Activated T-helper 1 cell treated with anti-CD3 and anti-CD28 coated beads, Interleukin-12 subunit alpha, Interleukin-12 subunit beta, Interleukin-2, Interleukin-4 antibody, amounts not matched to agents 30 ng/mL and 10 ng/mL and 1 ng/mL, durations not matched to agents 14 hours and 24 hours and 36 hours (primary cell): ENCODE measurements at places on chromosomes 7 and 10.

DNA sequence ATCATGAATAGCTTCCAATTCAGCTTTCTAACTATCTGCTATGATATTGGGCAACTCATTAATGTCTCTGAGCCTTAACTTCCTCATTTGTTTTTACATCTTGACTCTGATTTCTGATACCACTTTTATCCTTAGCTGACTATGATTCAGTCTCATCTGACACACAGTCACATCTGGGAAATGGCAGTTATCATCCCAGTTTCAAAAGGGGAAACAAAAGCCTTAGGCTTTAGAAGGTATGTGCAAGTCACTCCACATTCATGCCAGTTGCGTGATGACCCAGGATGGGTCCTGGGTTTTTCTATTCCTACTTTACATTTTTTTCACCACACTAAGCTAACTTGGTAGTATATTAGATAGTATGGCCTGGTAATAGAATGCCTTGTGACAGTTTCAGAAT lies 12.7 kb downstream of the SCIN start:
- DNase-seq, result no peak

- no peak for DNase-seq
Measured at GRCh38 chr7:216360-217300, 24.3 kb downstream of the FAM20C start.

DNA sequence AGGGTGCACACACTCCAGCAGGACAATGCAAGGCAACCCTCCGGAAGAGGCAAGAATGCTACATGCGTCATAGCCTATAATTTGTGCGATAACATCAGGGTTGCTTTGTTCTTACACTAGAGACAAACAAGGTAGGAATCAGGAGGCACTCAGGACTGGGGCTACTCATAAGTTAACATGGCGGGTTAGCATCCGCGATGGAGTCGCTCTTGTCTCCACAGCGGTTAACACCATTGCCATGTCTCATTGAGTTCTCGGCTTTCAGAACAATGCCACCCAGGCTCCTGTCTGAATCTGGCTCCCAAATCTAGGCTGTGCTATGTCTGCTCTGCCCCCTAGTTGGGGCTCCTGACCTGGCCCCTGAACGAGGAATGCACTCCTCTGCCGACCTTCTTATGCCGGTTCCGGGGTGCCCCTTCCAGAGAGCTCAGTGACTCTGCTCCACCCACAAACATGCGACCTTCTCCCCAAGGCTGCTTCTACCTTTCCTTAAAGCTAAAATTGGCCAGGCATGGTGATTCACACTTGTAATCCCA lies 24.9 kb upstream of the SLF2 start:
- DNase-seq, result no peak

- no peak for DNase-seq
Measured at GRCh38 chr7:127957886-127958285, 73.4 kb downstream of the LRRC4 start.

GRCh38 chr10:78746155-78746763 lies 322.5 kb upstream of the ZMIZ1 start:
- DNase-seq, result no peak

DNA sequence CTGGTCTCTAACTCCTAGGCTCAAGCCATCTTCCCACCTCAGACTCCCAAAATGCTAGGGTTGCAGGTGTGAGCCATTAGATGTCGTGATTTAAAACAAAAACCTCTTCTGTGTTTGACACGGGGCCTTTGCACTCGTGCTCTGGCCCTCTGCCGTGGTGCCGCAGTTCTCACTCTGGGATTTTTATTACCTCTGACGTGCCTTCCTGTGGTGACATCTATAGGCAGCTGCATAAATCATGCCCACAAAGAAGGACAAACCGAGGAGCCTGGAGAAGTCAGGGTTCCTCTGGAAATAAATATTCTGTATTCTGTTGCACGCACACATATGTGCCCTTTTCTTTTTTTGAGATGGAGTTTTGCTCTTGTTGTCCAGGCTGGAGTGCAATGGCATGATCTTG lies 25.9 kb upstream of the OCM start:
- no peak for DNase-seq
